ENCODE measurements at places on chromosomes 6 and 20.

- no peaks in the 10 kb centered on the region for H3K36me3 ChIP-seq
- no peak for DNase-seq
- peak overlapping the region; percentile 19 for H3K4me3 ChIP-seq
- H3K27ac ChIP-seq, result no peak overlapping the region
- H3K27me3 ChIP-seq, result peaks cover 80% of the 10 kb centered on the region
- peaks cover 7% of the 10 kb centered on the region for H3K4me1 ChIP-seq
Observed at GRCh38 chr20:63178889-63179686, 36.8 kb downstream of the YTHDF1 start.

DNA sequence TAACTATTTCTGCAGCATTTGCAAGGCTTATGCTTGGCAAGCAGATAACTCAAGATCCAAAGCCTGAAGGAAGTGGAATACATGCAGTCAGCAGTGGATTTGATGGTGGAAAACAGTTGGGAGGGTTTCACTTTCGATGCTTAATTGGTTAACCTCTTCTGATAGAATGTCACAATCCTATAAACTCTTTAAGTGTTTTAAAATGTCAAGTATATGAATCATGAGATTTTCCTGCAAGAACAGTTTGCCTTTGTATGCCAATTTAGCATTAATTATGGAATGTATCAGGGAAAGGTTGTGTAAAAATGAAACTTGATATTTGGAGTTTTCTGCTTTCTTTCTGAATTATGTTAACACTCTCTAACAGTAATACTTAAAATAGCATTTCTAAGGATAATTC lies 36.6 kb downstream of the NKX2-4 start:
- no peak overlapping the region for H3K4me3 ChIP-seq
- no peak for DNase-seq
- peak overlapping the region; percentile 49 for H3K27ac ChIP-seq
- H3K36me3 ChIP-seq, result peaks cover 77% of the 10 kb centered on the region

DNA sequence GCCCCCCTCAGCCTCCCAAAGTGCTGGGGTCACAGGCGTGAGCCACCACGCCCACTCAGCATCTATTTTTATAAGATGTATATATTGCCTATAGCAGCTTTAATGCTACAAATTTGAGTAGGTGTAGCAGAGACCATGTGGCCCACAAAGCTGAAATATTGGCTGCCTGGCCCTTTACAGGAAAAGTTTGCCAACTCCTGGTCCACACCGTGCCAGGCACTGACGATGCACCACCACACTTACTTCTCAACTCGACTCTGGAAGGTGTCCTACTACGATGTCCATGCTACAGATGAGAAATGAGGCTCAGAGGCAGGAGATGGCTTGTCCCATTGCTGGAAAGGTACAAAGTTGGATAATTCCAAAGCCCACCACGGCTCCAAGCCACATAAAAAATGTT lies 17.2 kb upstream of the SRSF6 start:
- no peak overlapping the region for H3K27ac ChIP-seq
- no peaks in the 10 kb centered on the region for H3K36me3 ChIP-seq
- no peak overlapping the region for H3K4me3 ChIP-seq
- DNase-seq, result no peak

- H3K27ac ChIP-seq, result no peak overlapping the region
- H3K36me3 ChIP-seq, result no peaks in the 10 kb centered on the region
- no peak for DNase-seq
- no peak overlapping the region for H3K4me3 ChIP-seq
Observed at GRCh38 chr6:163284151-163284550, 130.4 kb upstream of the QKI start.

GRCh38 chr6:21227486-21227885 lies 366.1 kb upstream of the SOX4 start:
- no peaks in the 10 kb centered on the region for H3K36me3 ChIP-seq
- H3K4me3 ChIP-seq, result no peak overlapping the region
- no peak for DNase-seq
- no peaks in the 10 kb centered on the region for H3K4me1 ChIP-seq
- H3K27me3 ChIP-seq, result no peaks in the 10 kb centered on the region

DNA sequence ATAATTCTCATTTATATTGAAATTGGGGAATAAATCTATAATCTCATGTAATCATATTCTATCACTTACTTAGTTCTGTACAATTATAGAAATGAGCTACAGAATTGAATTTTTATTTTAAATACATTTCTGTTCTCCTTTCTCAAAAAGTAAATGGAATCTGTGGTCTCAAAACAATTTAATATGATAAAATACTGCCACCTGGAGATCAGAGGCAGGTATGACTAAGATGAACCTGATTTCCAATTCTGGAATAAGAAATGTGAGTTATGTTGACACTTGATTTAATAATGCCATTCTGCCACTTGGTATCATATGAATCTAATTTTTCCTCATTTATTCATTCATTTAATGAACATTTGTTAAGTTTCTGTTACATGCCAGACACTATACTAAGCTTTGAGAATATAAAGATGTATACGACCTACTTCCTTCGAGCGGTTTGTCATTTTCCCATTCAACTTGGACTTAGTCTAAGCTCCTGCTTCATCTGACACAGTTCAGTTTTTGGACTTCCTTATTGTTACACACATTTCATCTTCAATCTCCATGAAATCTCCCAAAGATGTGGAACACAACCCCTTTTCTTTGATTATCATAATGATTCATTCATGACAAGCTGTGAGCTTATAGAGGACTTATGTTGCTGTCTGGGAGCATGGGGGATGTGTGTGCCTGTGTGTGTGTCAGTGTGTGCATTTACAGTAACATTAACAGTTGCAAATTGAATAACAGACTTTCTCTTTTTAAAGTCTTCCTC lies 7.5 kb upstream of the CCDC28A start:
- H3K36me3 ChIP-seq, result no peaks in the 10 kb centered on the region
- DNase-seq, result no peak
- no peaks in the 10 kb centered on the region for H3K4me1 ChIP-seq
- no peaks in the 10 kb centered on the region for H3K27me3 ChIP-seq

GRCh38 chr20:35134472-35134871 lies 12.7 kb downstream of the EDEM2 start:
- H3K27ac ChIP-seq, result peak overlapping the region; percentile 24
- peaks cover 6% of the 10 kb centered on the region for H3K4me1 ChIP-seq
- no peak for DNase-seq
- no peaks in the 10 kb centered on the region for H3K27me3 ChIP-seq
- peaks cover 95% of the 10 kb centered on the region for H3K36me3 ChIP-seq

GRCh38 chr20:20843982-20844381 lies 131.5 kb upstream of the RALGAPA2 start:
- no peaks in the 10 kb centered on the region for H3K4me1 ChIP-seq
- no peaks in the 10 kb centered on the region for H3K36me3 ChIP-seq
- no peak overlapping the region for H3K4me3 ChIP-seq
- no peak overlapping the region for H3K27ac ChIP-seq

GRCh38 chr6:4364172-4364571 lies 228.8 kb upstream of the ECI2 start:
- H3K36me3 ChIP-seq, result no peaks in the 10 kb centered on the region
- peaks cover 1% of the 10 kb centered on the region for H3K4me1 ChIP-seq
- H3K27ac ChIP-seq, result no peak overlapping the region
- DNase-seq, result no peak

DNA sequence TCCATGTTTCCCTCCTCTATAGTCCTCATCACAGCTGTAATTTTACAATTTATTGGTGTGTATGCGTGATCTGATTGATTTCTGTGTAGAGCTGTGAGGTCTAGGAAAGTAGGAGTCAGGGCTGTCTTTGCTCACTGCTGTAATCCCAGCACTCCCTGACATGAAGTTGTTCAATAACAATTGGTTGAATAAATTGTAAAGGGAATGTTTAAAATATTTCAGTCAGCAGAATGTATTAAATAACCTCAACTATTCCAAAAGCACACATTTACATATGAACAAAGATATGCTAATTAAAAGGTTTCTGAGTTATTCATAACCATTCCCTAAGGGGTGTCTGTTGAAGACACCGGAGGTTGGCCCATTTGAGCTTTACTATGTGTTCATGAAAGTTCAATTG lies 31.5 kb downstream of the NOX3 start:
- no peak for DNase-seq
- no peaks in the 10 kb centered on the region for H3K4me1 ChIP-seq
- H3K4me3 ChIP-seq, result no peak overlapping the region
- no peak overlapping the region for H3K27ac ChIP-seq
- no peaks in the 10 kb centered on the region for H3K36me3 ChIP-seq

GRCh38 chr20:2713285-2713684 lies 20.7 kb downstream of the EBF4 start:
- H3K27ac ChIP-seq, result no peak overlapping the region
- DNase-seq, result no peak
- no peaks in the 10 kb centered on the region for H3K36me3 ChIP-seq
- H3K4me3 ChIP-seq, result no peak overlapping the region
- no peaks in the 10 kb centered on the region for H3K4me1 ChIP-seq

DNA sequence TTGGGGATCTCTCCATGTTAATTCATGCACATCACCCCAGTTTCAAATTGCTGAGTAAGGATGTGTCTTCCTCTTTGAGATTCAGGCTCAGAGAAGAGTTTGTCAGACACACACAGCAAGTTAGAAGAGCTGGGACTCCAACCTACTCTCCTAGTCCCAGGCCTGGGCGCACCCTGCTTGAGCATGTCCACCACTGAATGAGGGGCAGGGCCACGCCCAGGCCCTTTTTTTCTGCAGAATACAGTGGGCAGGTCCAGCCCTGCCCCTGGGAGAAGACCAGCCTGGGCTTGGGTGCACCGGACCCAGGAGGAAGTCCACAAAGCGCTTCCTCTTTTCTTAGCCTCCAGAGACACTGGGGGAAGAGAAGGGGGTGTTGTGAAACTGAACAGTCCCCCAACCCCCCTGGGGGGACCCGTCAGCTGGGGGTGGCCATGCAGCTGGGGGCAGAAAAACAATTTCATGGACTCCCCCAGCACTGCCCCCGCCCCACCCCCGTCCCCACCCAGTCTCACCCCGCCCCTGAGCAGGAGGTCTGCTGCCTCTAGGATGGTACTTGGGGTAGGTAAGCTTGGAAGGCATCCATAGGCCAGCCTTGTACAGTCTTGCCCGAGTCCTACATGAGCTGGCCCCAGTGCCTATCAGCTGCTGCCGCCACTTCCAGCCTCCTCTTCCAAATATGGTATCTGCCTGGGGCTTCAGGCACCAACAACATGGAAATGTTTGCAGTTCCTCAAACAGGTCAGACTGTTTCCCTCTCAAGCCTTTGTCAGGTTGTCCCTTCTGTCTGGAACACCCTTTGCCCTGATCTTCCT lies 11.7 kb upstream of the HCK start:
- H3K27ac ChIP-seq, result peak overlapping the region; percentile 24
- H3K27me3 ChIP-seq, result peaks cover 18% of the 10 kb centered on the region
- peak; percentile 84 for DNase-seq
- no peak overlapping the region for H3K4me3 ChIP-seq
- no peaks in the 10 kb centered on the region for H3K36me3 ChIP-seq

- no peak for DNase-seq
- H3K4me1 ChIP-seq, result no peaks in the 10 kb centered on the region
- no peak overlapping the region for H3K4me3 ChIP-seq
- H3K36me3 ChIP-seq, result peaks cover 7% of the 10 kb centered on the region
- H3K27me3 ChIP-seq, result no peaks in the 10 kb centered on the region
Observed at GRCh38 chr6:125974214-125974866, 12.0 kb upstream of the TRMT11 start.

- no peaks in the 10 kb centered on the region for H3K36me3 ChIP-seq
- no peaks in the 10 kb centered on the region for H3K27me3 ChIP-seq
- peaks cover 19% of the 10 kb centered on the region for H3K4me1 ChIP-seq
Observed at GRCh38 chr20:33790566-33790965, 20.6 kb upstream of the CHMP4B start.

DNA sequence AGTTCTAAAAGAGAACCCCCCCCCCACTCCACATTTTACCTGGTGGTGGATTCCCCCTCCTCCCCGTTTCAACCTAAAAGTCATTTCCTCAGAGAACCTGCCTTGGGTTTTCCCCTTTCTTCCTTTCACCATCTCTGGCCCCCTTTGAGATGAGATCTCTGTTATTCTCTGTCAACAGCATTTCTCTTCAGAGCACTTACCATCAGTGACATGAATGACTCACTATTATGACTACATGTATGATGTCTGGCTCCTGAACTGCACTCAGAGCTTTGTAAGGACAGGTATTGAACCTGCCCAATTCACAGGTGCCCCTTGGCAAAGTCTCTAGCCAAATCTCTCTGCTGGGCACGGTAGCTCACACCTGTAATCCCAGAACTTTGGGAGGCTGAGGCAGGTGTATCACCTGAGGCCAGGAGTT lies 61.4 kb upstream of the JARID2 start:
- H3K36me3 ChIP-seq, result no peaks in the 10 kb centered on the region
- no peak overlapping the region for H3K27ac ChIP-seq
- H3K27me3 ChIP-seq, result no peaks in the 10 kb centered on the region
- DNase-seq, result no peak
- H3K4me1 ChIP-seq, result no peaks in the 10 kb centered on the region
- no peak overlapping the region for H3K4me3 ChIP-seq

- DNase-seq, result no peak
- H3K4me1 ChIP-seq, result no peaks in the 10 kb centered on the region
- no peak overlapping the region for H3K4me3 ChIP-seq
- H3K27ac ChIP-seq, result no peak overlapping the region
Observed at GRCh38 chr6:141551318-141551717, 581.4 kb upstream of the GJE1 start.

DNA sequence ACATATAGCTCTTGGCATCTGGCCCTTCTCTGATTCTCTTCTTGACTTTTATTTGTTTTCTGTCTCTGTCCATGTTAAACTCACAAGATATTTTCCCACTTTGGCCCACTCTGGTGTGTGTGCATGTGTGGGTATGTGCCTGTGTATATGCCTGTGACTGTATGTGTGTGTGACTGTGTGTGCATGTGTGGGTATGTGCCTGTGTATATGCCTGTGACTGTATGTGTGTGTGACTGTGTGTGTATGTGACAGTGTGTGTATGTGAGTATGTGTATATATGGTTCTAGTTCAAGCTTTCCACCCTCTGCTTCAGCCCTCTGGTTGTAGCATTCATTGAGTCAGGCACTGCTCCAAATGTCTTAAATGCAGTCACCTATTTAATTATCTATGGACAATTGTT lies 88.6 kb upstream of the GGTLC1 start:
- H3K27me3 ChIP-seq, result no peaks in the 10 kb centered on the region
- H3K4me1 ChIP-seq, result no peaks in the 10 kb centered on the region
- H3K36me3 ChIP-seq, result no peaks in the 10 kb centered on the region
- no peak overlapping the region for H3K27ac ChIP-seq
- no peak for DNase-seq
- H3K4me3 ChIP-seq, result no peak overlapping the region

DNA sequence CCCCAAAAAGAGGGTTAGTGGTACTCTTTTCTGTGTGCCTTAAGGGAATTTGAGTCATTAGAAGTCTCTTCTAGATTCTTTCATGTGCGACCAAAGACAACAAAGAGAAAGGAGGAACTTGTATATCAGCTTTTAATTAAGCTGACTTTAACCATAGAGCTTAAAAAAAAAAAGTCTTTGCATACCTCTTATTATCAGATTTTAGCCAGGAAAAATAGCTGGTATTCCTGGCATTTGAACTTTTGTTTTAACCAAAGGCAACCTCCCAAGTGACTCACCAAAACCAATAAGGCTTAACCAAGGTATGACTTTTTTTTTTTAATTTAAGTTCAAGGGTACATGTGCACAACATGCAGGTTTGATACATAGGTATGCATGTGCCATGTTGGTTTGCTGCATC lies 375.0 kb downstream of the CDC5L start:
- no peaks in the 10 kb centered on the region for H3K4me1 ChIP-seq
- H3K27me3 ChIP-seq, result no peaks in the 10 kb centered on the region
- H3K4me3 ChIP-seq, result no peak overlapping the region
- no peaks in the 10 kb centered on the region for H3K36me3 ChIP-seq

Measured in upper lobe of right lung (tissue), 1 donor.